ENCODE measurements at places on chromosomes 5 and 9. TPM values are rescaled to one million over a fixed set of nuclear protein-coding genes. Genes with fewer than 3 reads are reported as not detected.

DNA sequence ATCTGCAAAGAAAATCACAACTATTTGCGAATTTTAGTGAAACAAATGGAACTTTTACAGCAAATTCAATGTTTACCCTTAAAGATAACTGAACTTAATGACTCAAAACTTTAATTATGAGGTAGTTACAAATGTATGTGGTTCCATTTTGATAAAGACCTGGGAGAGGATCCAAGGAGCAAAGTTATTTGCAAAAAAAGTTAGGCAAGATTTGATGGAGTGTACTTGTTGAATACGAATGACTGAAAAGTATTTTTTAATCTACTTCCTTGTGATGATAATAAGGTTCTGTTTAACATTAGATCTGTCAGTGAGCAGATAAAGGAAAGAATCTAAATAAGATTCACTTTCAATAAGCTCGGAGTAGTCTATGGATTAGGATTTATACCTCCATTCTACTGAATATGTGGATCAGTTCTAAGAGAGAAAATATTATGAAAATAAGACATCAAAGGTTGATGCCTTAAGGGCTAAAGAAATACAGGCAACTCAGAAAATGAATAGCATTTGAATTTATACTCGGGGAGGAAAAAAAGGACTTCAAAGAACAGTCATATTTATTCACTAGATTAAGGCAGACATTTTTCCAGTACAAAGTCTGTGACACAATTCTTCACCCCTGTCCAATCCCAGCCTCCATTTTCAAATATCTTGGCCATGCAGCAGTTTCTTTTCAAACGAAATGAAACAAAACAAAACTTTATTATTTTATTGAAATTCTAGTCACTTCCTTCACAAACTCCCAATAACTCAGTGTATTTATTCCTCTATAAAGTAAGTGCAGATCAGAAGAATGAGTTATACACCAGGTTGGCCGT, 199.8 kb downstream of the PDE4D start:
- DNase-seq, result no peak

The ZNF354C gene
- total RNA-seq, result 6.9 TPM

- no peak for DNase-seq
Observed at GRCh38 chr5:103034662-103035392, 85.1 kb downstream of the GIN1 start.

GRCh38 chr9:5633243-5633642, 4.3 kb downstream of the RIC1 start:
- no peak for DNase-seq

The CFAP90 gene
- not detected for total RNA-seq

- no peak for DNase-seq
Observed at GRCh38 chr5:172336676-172337285, 53.2 kb upstream of the UBTD2 start.

The NR5A1 gene
- total RNA-seq, result 0.37 TPM

DNA sequence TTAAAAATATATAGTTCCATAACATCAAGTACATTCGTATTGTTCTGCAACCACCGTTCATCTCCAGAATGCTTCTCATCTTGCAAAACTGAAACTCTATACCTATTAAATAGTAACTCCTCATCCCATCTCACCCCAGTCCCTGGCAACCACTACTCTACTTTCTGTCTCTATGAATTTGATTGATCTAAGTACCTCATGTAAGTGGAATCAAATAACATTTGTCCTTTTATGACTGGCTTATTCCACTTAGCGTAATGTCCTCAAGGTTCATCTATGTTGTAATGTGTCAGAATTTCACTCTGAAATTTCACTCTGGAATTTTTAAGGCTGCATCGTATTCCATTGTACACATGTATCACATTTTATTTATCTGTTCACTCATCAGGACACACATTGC, 132.1 kb upstream of the RUSC2 start:
- DNase-seq, result no peak

GRCh38 chr9:115229496-115229895, 111.5 kb upstream of the TNC start:
- no peak for DNase-seq

DNA sequence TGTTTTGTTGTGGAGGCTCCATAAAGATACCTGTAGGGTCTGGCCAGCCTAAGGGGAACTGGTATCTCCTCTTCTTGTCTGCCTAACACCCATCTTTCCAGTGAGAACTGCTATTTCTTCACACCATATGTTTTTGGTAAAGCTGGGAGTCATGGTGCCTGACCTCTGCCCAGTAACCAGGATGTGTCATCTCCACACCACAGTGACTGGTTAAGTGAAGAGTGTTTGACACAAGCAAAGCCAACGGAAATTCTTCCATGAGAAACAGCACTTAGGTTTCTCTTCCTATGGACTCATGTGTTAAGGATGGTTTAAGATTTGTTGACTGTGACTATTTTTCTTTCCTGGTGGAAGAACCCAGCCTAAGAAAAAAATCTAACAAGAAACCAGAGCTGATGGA, 111.5 kb downstream of the HTR4 start:
- DNase-seq, result no peak

DNA sequence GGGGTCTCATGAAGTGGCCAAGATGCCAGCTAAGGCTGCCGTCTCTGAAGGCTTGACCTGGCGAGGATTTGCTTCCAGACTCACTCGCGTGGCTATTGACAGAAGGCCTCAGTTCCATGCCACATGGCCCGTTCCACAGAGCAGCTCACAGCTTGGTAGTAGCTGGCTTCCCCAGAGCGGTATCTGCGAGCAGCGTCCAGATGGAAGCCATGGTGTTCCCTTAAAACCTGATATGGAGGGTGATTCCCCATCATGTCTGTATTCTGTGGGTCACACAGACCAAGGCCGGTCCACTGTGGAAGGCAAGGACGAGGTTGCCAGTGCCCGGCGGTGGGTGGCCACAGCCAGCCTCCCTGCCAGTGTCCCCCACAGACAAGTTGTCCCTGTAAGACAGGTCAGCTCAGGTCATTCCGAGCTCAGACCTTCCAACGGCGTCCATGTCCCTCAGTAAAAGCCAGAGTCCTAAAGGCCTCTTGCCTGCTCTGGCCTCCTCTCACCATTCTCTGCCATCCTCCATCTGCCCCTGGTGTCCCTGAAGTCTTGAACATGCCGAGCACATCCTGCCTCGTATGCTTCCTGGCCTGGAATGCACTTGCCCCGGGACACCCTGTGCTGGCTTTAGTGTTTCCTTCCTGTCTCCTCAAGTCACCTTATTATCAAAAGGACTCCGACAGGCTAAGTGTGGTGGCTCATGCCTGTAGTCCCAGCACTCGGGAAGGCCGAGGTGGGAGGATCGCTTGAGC, 61.3 kb upstream of the LRRTM2 start:
- DNase-seq, result no peak

DNA sequence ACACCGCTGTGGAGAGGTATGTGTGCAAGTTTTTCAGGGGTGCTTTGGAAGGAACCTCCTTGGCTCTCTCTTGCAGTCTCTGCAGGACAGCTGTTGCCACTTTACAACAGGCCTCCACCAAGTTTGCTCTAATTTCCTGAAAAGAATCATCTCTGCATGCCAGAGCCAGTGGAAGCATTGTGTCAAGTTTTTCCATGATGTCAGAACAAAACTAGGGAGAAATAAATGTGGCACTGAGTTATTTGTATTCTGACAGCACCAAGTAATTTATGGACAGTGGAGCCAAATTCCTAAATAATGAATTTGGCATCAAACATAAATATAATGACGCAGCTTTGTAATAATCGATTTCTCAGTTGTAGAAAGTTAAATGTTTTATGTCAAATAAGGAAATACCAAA, 146.9 kb downstream of the KIAA0825 start:
- no peak for DNase-seq

- no peak for DNase-seq
Observed at GRCh38 chr5:88780736-88781135, 102.2 kb downstream of the MEF2C start.

The SPATA6L gene
- total RNA-seq, result 25.0 TPM

DNA sequence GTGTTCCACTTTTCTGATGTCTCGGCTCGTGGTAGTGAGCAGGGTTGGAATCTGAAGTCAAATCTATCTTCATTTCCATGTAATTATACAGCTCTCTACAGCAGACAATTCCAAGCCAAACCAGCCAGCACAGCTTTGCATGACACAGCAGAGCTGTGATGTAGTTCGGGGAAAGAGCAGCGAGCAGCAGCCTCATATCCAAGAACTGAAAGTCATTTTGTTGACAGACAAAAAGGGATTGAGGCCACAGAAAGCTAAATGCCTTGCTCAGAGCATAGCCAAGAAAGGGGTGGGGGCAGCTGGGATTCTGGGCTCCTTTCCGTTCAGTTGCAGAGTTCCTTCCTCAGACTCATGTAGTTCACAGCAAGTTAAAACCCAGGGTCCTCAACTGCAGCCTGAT, 32.1 kb downstream of the LCP2 start:
- no peak for DNase-seq

DNA sequence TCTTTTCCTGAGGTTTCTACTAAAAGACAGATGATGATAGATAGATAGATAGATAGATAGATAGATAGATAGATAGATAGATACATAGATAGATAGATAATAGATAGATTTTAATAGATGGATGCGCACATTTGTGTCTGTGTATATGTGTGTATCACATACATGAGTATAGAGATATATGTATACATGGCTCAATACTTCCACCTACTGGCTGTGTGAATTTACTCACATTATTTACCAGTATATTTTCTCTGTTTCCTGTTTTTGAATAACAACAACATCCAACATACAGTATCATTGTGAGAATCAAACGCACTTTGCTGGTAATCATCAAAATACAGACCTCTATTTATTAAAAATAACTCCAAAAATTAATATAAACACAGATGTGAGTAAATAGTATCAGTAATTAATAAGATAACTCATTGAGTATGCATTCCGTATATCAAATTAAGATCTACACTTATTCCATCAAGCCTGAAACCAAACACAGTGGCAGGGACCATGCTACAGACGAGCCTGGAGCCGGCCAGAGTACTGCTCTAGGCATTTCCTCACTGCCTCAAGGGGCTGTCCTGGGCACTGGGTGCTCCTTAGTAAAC, 338.0 kb downstream of the SEMA5A start:
- DNase-seq, result no peak

The PCDHB16 gene
- total RNA-seq, result 3.0 TPM

DNA sequence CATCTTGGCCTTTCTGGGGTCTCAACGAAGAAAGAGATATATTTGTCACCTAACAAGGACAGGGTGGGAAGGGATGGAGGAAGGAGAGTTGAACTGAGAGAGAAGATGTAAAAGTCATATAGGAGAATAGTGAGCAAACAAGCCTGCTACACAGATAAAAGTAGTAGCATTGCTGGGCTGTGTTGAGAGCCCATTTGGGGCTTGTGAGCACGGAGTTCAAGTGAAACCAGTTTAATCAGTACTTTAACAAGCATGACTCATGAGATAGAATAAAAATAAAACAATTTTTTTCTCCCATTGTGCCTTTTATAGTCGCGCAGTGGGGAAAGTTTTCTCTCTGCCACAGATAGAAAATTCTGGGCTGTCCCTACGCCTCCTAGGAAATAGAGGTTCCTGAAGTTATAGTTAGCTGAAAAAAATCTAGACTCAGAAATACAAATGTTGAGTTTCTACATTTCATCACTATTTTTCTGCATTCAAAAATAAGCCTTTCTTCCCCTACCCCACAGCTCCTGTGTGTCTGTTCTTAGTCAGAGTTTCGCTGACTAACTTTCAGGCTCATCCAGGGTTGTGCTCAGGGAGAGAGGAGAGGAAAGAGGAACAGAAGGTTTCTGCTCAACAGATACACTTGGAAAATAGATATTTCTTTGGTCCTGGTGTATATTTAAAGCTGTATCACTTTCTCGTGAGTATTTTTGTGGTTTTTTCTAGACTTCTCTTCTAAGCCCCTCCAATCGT, 395.8 kb upstream of the ADAMTSL1 start:
- DNase-seq, result no peak

The GABRA6 gene
- total RNA-seq, result not detected

GRCh38 chr9:115815786-115816185, 337.8 kb upstream of the PAPPA start:
- no peak for DNase-seq

DNA sequence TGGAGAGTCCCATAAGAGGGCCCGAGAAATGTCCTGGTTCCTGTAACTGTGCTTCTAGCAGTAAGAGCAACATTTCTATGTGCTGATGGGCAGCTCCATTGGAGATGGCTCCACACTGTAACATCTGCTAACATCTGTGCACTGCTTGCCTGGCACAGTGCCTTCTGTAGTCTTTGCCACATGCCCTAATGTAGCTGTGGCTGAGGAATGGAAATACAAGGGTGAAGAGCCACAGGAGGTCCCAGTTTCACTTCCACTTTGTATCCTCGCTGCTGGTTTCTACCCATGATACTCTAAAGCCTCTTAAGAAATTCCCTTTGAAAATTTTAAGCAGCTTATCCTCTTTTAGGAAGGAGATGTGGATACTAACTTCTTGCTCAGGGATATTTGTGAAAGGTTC, 97.4 kb downstream of the HOMER1 start:
- DNase-seq, result no peak

The LECT2 gene
- not detected for total RNA-seq

DNA sequence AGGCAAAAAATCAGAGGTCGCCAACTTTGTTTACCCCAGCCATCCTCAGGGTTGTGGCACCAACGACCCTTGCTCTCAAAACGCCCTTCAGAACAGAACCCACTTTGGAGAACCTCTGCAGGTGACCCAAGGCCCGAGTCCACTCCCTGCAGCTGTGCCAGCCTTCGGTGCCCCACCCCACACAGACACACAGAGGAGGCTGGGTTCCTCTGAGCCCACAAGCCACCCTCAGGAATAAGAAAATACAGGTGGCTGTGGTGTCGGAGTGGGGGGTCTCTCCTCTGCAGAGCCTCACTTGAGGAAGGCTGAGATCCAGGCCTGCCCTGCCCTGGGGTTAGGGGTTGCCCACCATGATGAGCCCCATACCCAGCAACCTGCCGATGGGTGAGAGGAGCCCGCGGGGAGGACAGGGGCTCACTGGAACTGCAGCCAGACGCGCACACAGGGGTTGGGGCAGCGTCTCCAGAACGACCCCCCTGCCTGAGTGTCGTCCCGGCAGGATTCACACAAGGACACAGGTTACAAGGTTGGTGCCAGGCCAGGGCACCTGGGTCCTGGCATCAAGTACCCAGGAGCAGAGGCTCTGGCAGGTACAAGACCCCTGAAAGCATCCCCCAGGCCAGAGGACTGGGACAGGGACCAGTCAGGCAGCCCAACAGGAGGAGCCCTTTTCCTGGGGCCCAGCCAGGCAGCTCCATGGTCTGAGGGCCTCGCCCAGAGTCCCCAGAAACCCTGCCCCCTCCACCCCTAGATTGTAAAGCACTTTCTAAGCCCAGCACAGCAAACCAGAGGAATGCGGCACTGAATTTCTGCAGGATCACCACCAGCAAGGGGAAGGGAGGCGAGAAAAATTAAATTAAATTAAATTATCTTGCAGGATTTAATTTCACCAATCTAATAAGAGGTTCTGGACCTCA, 40.0 kb downstream of the NACC2 start:
- DNase-seq, result no peak

GRCh38 chr9:136543830-136544547, 1.9 kb downstream of the NOTCH1 start:
- DNase-seq, result peak; percentile 66

The CCDC183 gene
- total RNA-seq, result 2.3 TPM

DNA sequence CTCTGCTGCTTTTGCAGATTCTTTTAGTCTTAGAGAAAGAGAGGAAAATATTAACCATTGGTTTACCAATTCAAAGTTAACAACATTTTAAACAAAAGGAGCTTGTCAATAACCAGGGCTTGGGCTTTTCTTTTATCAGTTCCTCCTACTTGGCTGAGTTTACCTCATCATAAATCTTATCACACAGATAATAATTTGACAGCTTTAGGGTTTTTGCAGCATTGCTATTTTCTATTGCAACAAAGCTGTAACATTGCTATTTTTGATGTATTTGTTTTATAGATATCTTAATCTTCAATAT, 9.8 kb upstream of the ABL1 start:
- no peak for DNase-seq

The FOXD4L4 gene
- total RNA-seq, result not detected

All from mucosa of gallbladder (tissue), 1 donor.